Left lung (tissue), 14 donors: ENCODE measurements at places on chromosomes 4 and X. TPM values are rescaled to one million over a fixed set of nuclear protein-coding genes. Genes with fewer than 3 reads are reported as not detected.
A peak's percentile ranks its signal among the peaks of the same experiment; 100 is the strongest.

GRCh38 chr4:71303287-71303686 lies 35.5 kb upstream of the SLC4A4 start:
- H3K4me3 ChIP-seq = no peak overlapping the region
- no peak for DNase-seq
- no peaks in the 10 kb centered on the region for H3K4me1 ChIP-seq
- no peaks in the 10 kb centered on the region for H3K27me3 ChIP-seq
- no peaks in the 10 kb centered on the region for H3K36me3 ChIP-seq
- H3K27ac ChIP-seq = no peak overlapping the region

Gene DIAPH2
- total RNA-seq = 34.1 TPM

Gene SMIM20
- total RNA-seq = 28.4 TPM

DNA sequence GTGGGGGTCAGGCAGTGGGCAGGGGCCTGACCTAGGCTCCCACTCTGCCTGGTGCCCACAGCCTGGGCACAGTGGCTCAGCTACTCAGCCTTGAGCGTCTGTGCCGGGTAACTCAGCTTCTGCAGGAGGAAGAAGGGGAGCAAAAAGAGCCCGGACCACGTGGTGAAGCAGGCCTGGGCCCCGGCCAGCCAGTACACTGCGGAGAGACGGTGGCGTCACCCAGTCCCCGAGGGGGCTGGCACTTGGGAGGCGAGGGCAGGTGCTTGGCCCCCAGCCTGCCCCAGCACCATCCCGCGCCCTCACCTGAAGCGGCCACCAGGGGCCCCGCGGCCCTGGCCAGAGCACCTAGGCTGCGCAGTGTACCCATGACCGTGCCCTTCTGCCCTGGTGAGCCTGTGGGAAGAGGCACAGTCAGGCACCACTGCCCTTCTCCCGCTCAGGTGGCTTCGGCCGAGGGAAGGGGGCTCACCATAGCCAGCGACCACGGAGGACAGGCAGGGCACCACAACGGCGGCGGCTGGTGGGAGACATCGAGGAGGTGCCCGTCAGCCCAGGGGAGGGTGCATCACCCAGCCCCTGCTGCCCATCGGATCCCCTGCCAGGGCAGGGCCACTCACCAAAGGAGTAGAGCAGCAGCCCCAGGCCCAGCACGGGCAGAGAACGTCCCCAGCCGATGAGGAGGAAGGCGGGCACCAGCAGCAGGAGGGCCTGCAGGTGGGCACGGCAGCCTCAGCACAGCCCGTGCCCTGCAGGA lies 32.3 kb downstream of the NOP14 start:
- peak overlapping the region; percentile 88 for H3K27ac ChIP-seq
- H3K4me3 ChIP-seq = peak overlapping the region; percentile 70
- no peaks in the 10 kb centered on the region for H3K36me3 ChIP-seq
- no peaks in the 10 kb centered on the region for H3K27me3 ChIP-seq
- peak; percentile 79 for DNase-seq
- peaks cover 63% of the 10 kb centered on the region for H3K4me1 ChIP-seq

DNA sequence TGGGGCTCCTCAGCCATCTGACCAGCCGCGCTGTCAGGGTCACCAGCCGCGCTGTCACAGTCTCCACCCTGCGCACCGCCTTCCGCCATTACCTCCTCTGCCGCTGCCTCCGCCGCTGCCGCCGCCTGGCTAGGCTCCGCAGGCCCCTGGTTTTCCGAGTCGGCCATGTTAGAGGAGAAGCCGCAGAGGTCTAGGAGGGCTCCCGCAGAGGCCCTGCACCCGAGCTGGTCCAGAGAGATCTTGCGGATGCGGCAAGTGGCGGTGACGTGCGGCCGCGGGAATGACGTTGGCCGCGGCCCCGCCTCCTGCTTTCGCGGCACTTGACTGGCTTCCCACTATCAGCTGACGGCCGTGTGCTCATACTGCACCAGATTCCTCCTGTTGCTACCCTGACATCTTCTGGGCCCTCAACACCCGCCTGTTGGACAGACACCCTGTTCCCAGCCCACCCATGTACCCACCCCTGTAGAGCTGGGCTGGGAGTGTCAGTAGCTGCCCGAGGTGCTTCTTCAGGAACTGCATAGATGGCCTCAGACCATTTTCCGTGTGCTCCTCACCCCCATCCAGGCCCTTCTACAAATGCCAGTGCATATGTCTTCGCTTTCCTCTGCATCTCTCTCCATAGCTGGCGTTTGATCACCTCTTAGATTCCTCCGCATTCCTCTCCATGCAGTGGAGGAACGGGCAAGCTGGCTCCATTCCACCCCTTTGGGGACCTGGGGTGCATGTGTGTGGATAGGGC lies at the start of gene NAP1L5:
Gene NAP1L5 (minus strand): TSS at position 242 of the 742 bp plus-strand sequence. CDS start 75 bp downstream, at position 167.
- H3K27me3 ChIP-seq = no peaks in the 10 kb centered on the region
- peaks cover 29% of the 10 kb centered on the region for H3K36me3 ChIP-seq
- peak within 1 kb of the TSS; percentile 54 for H3K4me3 ChIP-seq
- no peaks in the 10 kb centered on the region for H3K4me1 ChIP-seq
- peak within 1 kb of the TSS; percentile 43 for H3K27ac ChIP-seq
- DNase-seq = peak; percentile 63

Gene IL2RG
- total RNA-seq = 36.0 TPM

Gene TMPRSS11A
- total RNA-seq = not detected

DNA sequence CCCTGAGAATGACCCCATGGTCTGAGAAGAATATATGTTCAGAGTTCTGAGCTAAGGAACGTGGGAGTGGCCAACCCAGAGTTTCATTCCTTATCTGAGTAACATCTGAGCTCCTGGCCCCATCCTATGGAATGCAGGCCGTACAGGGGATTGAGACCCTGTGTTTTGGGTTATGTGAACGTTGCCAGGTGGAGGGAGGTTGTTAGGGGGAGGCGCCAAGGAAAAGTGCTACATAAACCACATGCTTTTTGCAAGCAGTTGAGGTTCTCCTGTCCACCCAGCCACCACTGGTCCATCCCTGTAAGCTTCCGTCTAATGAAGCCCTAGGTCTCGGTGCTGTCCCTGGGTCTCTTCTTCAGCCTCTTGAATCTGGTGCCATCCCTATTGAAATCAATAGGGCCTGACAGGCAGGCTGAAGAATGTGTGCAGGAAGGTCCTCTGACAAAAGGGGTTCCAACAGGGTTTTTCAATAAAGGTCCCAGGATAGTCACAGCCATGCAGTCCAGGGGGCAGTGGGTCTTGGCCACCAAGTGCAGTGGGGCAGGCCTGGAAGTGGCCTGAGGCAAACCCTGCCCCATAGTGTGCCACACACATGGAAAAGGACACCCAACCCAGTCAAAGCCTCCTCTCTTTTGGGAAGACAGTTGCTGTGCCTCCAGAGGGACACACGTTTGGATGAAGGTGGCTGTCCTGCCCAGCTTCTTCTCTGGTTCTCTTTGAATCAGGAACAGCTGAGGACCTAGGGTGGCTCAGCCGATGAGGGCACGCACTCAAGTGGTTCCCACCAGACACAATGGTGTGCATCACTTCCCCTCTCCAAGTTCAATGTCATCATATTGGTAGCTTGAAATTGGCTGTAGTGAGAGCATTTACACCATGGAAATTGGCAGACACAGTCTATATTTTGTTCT lies 53.5 kb downstream of the HTRA3 start:
- H3K27me3 ChIP-seq = no peaks in the 10 kb centered on the region
- H3K4me3 ChIP-seq = no peak overlapping the region
- DNase-seq = no peak
- peak overlapping the region; percentile 18 for H3K27ac ChIP-seq
- H3K36me3 ChIP-seq = no peaks in the 10 kb centered on the region
